ENCODE measurements at places on chromosomes 7 and 10. TPM values are rescaled to one million over a fixed set of nuclear protein-coding genes. Genes with fewer than 3 reads are reported as not detected.

The CTNNA3 gene
- total RNA-seq: not detected

The CDK13 gene
- total RNA-seq: 20.7 TPM

The RGS10 gene
- total RNA-seq: 47.6 TPM

The FRMPD2 gene
- total RNA-seq: not detected

The OSBPL3 gene
- total RNA-seq: 11.2 TPM

The COL26A1 gene
- 0.49 TPM for total RNA-seq

The GLI3 gene
- 0.09 TPM for total RNA-seq

The LRMDA gene
- total RNA-seq: 4.3 TPM

The C10orf53 gene
- total RNA-seq: not detected

The ABCC2 gene
- 164 TPM for total RNA-seq

The PRKAR2B gene
- 3.0 TPM for total RNA-seq

The SCIN gene
- 0.49 TPM for total RNA-seq

The FGFBP3 gene
- total RNA-seq: 2.7 TPM

The HTR7 gene
- total RNA-seq: 0.10 TPM

The SPDYE9 gene
- total RNA-seq: not detected

The NKX2-3 gene
- not detected for total RNA-seq

The ADAM12 gene
- 5.4 TPM for total RNA-seq
